ENCODE measurements at places on chromosomes 13 and 19. TPM values are rescaled to one million over a fixed set of nuclear protein-coding genes. Genes with fewer than 3 reads are reported as not detected.

DNA sequence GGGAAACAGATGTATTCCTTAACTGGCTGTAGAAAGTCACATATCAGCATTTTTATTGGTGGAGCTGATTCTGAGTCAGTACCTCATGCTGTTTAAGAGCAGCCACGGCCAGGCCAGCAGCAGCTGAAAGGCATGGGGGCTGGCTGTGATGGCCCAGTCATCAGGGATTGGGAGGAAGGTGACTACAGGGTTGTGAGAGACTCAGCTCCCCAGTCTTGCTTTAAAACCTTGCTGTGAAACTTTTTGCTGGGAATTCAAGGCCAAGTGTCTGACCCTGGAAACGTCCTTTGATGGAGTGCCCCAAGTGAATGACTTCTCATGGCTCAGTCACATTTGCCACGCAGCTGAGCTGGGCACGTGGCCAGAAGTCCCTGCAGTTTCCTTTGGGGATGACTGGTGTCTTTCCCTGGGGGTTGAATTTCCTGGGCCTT lies 39.1 kb upstream of the RNF113B start:
- no peak for DNase-seq

- DNase-seq, result peak; percentile 15
These were observed 289.4 kb upstream of the MIR17HG start for GRCh38 chr13:91058066-91058465.

DNA sequence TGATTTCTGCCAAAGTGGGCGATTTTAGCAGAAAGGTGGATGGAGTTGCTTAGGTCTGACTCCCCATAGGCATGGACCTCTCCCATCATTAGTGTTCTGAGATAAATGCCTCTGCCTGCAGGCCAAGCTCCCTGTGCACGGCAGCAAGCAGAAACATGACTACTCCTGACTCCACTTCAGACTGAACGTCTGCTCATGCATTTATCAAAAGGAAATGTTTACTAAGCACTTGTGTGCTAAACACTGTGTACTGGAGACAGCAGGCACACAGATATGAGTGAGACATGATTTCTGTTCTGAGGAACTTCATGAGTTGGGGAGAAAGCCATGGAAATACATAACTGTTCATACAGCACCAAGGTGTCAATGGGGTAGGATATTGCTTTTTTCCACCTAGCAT lies 149.6 kb downstream of the MIPEP start:
- no peak for DNase-seq

DNA sequence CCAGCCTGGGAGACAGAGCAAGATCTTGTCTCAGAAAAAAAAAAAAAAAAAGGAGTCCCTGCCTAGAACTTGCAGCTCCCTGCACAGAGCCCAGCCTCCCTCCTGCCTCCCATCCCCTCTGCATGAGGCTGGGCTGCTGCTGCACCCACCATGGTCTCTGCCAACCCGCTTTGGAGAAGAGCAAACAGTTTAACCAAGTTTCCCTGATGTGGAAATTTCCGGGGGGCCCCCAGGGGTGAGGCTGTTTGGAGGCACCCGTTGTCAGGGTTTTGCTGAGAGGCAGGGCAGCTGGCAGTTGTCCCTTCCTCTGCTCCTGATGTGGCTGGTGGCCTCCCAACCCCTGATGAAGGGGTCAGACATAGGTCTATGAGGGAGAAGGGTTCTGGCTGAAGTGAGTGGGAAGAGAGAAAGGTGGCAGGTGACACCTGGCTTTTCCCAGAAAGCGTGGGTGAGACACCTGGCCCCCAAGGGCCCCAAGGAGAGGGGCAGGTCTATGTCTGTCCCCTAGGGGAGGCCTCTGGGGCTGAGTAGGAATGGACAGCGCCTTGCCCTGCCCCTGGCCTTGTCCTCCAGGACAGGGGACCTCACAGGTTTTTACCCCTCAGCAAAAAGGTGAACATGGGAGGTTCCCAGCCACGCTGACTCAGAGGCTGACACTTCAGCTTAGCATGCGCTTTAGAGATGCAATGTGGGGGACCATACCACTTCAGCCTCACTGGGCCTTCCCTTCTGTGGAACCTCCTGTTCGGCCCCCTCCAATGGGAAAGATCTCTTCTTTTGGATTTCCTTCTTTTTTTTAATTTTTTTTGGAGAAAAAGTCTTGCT lies 5.5 kb downstream of the LRP3 start:
- DNase-seq, result no peak

SPINT2 gene
- total RNA-seq, result 358 TPM

DNA sequence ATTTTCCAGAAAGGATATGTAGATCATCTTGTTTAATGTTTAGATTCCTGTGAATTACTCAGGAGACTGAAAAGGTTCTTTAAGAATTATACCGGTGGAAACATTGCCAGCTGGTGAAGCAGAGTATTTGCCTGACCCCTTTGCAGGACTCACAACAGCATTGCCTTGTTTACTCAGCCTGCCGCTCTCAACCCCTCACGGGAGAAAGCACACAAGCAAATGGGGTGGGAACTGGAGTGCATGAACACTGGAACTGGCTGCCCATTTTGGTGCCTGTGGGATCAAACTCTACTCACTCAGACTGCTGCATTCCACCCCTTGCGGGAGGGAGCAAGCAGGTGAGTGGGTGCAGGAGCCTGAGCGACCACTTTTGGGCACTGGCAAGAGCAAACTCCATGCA lies 804.7 kb upstream of the SLITRK1 start:
- no peak for DNase-seq

DNA sequence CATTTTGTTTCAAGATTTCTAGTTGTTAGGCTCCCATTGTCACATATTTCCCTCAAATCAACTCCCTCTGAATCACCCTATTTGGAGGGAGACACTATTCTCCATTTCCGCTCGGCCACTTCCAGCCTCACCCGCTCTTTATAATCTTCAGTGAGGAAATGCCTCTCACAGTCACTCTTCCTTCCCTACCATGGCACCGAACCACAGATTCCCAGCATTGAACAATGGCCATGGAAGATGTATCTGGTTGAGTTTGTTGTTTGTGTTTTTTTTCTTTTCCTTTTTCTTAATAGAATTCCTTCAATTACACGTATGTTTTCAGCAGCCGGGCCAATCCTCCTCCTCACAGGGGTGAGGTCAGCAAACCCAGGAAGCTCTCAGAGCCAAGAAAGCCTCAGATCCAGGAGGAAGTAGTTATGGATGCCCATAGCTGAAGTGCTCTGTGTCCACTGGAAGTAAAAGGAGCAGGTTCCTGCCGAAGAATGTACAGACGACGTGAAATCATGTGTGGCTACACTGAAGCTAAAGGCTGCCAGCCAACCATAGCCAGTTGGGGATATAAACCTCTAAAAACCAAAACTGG lies 472.1 kb downstream of the FOXO1 start:
- DNase-seq, result no peak

DNA sequence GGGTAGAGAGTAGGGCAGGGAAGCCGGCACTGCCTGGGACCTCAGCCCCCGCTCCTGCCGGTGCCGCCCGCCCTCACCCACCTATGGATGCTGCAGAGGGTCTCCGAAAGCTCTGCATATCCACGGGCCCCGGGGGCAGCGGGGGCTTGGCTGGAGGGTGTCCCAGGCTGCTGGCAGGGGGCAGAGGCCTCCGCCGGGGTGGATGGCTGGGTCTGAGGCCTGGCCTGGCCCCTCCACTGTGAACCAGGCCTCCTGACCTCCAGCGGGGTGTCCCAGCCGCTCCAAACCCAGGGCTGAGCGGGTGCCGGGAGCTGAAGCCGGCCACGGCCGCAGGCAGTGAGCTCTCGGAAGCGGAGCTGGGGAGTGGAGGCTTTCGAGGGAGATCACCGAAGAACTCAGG lies 4.1 kb downstream of the PRAM1 start:
- no peak for DNase-seq

ZNF765 gene
- total RNA-seq, result 19.6 TPM

DNA sequence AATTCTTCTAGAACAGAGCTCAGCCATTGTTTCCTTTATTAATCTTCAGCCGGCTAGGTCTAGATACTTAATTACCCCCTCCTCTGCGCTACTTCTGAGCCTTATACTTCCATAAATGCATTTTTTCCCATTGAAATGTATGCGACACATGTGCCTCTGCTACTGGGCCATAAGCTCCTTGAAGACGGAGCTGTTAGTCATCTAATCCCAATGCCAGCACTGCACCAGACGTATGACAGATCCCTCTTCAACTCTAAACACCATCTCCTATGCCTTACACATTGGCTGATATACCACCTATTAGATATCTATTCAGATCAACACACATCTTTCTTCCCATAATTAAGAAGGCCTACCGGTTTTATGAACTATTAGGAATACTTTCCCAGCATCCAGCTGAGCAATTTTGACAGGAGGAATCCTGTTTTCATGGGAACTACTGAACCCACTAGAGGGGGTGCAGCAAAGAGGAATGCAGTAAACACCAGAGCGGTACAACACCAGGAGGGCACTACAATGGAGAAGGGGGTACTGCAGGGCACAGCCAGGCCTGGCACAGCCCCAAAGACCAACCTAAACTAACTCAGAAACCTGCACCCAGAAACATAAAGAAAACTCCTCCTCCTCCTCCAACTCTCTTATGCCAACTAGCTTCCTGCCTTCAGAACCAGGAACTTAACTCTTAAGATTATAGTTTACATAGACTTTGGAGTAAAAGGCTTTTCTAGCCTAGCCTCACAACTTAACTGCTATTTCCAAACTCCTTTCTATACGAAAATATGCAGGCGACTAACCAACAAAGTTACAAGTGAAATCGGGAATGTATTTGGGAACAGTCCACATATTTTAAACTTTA lies 18.7 kb downstream of the STK24 start:
- no peak for DNase-seq

GRCh38 chr13:40403509-40404241 lies 262.8 kb downstream of the FOXO1 start:
- no peak for DNase-seq

DNA sequence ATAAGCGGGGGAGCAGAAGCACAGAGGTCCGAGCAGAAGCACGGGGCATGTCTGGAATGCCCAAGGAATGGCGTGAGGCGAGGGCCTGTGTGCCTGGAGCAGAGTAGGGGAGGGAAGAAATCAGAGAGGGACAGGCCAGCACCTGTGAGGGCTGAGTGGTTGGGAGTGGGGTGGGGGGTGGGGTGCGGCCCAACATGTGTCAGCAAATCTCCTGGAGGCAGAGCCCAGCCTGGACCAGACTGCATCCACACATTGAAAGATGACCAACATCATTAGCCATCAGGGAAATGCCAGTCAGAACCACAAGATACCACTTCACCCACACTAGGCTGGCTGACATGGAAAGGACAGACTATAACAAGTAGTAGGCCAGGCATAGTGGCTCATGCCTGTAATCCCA lies 11.2 kb downstream of the CLASRP start:
- DNase-seq, result no peak

DNA sequence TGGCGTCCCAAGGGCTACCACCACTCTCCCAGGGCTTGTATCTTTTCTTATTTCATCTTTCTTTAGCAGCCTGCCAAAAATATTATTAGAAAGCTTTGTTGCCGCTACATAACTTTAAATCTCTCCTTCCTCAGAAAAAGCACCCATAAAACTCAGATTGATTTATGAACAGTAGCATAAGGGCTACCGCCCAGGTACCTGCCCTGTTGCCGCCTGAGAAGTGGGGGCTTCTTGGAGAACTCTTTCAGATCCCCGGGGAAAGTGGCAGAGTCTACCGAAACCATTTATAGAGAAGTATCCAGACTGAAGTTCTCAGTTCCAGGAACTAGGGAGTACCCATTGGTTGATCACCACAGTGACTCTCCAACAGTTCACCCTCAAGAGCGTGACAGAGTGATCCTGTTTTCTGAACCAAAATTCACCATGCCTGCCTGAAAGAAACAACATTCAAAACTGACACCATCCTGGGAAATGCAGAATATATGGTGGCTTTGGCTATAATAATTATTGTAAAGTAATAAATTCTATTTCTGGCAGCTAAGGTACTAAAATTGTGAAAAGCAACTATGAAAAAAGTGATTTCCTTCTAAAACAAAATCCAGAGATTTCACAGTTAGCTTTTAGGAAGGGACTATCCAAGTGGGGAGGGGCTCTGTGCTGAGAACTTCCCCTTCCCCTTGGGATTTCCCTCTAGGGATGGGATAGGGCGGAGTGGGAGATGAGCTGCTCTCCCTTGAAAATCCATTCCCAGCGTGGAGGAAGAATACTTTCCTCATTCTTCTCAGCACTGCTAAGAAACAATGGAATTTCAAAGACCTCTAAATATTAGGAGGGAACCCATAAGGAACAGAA lies 877 bp upstream of the N4BP2L1 start:
- no peak for DNase-seq

DNA sequence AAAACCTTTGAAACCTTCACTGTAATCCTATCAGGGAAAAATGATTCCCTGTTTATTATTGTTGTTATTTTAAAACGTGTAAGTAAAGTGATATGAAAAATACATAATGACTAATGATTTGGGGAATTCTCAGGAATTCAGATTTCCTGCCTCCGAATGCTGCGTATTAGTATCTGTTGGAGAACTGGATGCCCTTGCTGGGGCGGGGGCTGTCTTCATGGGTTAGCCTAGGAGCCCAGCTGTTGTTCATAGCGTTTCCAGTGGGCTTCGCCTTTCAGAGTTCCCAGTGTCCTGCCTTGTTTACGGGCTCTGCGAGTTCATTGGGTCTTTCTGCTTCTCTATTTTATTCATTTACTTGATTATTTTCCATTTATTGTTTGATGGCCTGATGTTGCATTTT lies 18.4 kb downstream of the NAXD start:
- no peak for DNase-seq

DNA sequence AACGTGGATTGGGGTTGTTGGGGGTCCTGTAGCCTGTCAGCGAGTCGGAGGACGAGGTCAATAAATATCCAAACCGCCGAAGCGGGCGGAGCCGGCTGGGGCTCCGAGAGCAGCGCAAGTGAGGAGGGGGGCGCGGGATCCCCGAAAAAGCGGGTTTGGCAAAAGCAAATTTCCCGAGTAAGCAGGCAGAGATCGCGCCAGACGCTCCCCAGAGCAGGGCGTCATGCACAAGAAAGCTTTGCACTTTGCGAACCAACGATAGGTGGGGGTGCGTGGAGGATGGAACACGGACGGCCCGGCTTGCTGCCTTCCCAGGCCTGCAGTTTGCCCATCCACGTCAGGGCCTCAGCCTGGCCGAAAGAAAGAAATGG lies 754 bp upstream of the SIX5 start:
- DNase-seq, result peak; percentile 38

GRCh38 chr19:13079542-13079986 lies 23.1 kb downstream of the LYL1 start:
- no peak for DNase-seq

FFAR3 gene
- total RNA-seq, result not detected

- DNase-seq, result peak; percentile 27
These were observed 12.3 kb downstream of the LATS2 start for GRCh38 chr13:21048901-21049698.

NCAN gene
- total RNA-seq, result 1.9 TPM

DNA sequence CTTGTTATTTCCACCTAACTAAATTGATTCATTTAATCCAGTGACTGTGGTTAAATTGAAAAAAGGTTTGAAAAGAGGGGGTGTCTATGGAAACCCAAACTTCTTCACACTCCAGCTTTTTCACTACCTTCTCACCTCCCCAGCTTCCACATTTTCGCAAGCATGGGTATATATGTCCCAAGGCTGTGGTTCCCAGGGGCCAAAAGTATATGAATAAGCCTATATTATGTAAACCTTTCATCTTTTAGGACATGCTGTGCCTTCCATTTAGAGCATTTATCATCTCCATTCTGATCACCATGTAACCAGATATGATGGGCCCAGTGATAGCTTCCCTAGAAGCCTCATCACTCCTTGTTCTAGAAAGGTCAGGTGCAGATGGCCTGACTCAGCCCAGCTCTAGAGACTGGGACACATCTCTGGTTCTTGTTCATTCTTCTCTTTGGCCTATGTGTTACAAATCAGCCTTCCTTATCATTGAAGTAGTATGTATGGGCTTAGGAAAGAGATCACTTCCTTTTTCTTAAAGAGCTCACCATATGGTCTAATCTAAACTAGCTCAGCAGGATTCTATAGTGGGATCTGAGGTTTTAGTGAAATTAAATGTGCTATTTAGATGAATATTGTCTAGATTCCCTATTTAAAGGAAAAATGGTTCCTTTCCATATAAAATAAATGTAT lies 19.5 kb upstream of the ARL11 start:
- DNase-seq, result no peak

OVOL3 gene
- not detected for total RNA-seq
